ENCODE measurements at places on chromosomes 4 and X.

DNA sequence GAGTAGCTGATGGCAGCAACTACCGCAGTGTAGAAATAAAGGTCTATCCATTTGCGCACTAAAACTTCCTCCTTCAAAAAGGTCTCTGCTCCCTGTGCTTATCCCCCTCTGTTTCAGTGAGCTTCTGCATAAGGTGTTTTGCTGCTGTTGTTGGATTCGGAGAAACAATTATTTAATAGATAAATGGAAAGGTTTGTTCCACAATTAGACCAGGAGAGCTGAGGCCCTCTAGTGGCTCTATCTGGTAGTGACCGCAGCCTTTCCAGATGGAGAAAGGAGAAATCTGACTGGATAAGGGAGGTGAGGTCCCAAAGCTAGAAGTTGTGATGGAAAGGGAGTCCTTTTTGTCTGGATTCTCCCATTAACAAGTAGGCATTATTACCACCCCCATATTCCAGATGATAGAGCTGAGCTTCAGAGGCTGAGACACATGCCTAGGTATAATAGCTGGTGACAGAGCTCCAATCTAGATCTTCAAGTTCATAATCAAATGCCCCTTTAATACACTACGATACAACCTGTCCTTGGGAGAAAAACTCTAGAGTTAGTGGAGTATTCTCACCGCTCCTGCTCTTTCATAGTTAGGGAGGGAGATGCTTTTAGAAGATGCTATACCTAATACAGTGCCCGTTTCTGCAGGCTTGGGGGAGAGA, 5.1 kb upstream of the GABRQ start:
- H3K27me3 ChIP-seq = no peaks in the 10 kb centered on the region
- no peak overlapping the region for H3K27ac ChIP-seq
- H3K36me3 ChIP-seq = no peaks in the 10 kb centered on the region
- no peak overlapping the region for H3K4me3 ChIP-seq

DNA sequence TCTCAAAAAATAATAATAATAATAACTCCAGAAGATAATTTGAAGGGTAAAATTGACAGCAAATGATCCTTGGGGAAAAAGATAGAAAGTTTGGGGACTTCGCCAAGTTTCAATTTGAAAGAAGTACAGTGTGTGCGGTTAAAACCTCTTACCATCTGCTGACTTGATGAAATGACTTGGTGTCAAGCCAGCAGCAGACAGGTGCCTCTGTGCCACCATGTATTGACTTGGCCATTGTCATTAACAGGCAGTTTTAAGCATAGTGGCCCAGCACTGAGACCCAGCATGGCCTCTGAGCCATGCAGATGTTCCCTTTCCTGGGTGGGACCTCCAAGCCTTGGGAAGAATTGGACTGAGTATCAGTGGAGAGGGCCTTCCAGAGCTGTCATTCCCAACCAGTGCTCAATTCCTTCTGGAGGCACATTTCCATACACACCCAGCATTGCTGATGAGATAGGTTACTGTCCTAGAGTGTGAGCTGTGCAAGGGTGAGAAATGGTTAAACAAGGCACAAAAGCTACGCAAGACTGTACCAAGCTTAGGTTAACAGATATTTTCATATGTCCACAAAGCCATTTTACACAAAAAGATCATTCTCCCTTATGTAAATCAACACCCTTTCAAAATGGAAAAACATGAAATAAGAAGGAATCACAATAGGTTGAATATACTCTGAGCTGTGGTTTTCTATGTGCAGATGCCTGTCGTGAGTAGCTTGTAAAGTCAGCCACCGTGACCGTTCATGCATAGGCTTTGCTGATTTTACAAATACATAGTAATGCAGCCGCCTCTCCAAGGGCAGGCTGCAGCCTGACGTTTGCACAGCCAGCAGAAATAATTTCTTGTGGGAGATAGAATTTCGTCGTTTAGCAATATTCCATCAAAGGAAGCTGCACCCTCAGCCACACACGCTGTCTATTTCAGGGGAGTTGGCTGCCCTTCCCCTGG, 59.4 kb upstream of the FBXW7 start:
- H3K27ac ChIP-seq = no peak overlapping the region
- no peaks in the 10 kb centered on the region for H3K27me3 ChIP-seq
- no peak overlapping the region for H3K4me3 ChIP-seq
- H3K36me3 ChIP-seq = no peaks in the 10 kb centered on the region
- no peak for DNase-seq

- H3K36me3 ChIP-seq = no peaks in the 10 kb centered on the region
- H3K4me1 ChIP-seq = no peaks in the 10 kb centered on the region
- no peak overlapping the region for H3K4me3 ChIP-seq
- H3K27ac ChIP-seq = no peak overlapping the region
- no peak for DNase-seq
- H3K27me3 ChIP-seq = no peaks in the 10 kb centered on the region
Measured at GRCh38 chrX:151984328-151984727, 9.9 kb upstream of the GABRE start.

- H3K27ac ChIP-seq = no peak overlapping the region
- H3K4me3 ChIP-seq = no peak overlapping the region
- H3K36me3 ChIP-seq = no peaks in the 10 kb centered on the region
- H3K4me1 ChIP-seq = no peaks in the 10 kb centered on the region
- no peak for DNase-seq
Measured at GRCh38 chr4:35562861-35563260, 681.5 kb downstream of the ARAP2 start.

DNA sequence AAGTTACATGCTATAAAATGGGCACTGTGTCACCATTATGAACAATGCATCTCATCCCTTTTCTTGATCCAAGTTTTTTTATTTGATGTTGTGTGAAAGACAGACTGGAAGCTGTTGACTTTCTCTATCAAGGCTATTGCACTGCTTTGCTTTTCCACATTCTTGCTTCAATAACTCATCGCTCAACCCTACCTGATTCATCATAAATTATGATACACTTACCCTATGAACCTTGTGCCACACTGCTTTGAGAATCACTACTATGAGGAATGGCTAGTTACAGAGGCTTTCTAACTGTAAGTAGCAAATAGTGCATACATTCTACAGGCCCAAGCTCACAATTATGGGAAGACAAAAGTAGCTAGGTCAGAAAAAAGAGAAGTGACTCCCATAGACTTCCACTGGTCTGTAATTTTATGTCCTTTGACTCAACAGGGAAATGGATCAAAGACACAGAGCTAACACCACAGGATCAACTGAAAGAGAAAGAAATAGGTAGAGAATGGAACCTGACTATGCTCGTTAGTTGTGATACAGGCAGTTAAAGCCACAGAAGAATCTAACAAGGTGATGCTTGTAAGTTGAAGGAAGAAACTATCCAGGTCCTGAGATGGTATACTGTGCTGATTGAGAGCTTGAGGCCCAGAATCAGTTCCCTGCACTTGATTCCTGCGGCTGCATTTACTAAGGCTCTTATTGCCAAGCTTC, 163.5 kb downstream of the PPP3CA start:
- peaks cover 7% of the 10 kb centered on the region for H3K4me1 ChIP-seq
- H3K36me3 ChIP-seq = peaks cover 5% of the 10 kb centered on the region
- no peaks in the 10 kb centered on the region for H3K27me3 ChIP-seq
- DNase-seq = no peak
- no peak overlapping the region for H3K27ac ChIP-seq
- no peak overlapping the region for H3K4me3 ChIP-seq

GRCh38 chrX:154059231-154059630, 38.3 kb downstream of the MECP2 start:
- no peak overlapping the region for H3K4me3 ChIP-seq
- H3K27me3 ChIP-seq = no peaks in the 10 kb centered on the region
- DNase-seq = no peak
- H3K4me1 ChIP-seq = peaks cover 43% of the 10 kb centered on the region
- H3K27ac ChIP-seq = no peak overlapping the region

DNA sequence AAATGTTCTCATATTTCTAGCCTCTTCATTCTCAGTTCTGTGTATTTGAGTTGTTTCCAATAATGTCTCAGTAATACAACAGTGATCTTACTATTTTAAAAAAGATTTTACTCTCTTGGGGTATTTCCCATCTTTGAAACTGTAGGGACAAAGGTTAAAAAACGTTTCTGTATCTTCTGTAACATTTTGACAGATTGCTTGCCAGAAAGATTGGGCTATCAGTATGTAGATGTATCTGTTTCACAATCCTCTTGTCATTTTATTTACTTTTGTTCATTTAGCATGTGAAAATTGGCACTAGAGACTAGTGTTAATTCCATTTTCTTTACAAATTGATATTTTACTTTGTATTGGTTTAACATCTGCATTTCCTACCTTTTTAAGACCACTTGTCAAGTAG, 6.2 kb upstream of the CXCL9 start:
- no peak overlapping the region for H3K4me3 ChIP-seq
- H3K27me3 ChIP-seq = peaks cover 3% of the 10 kb centered on the region
- no peak for DNase-seq
- H3K27ac ChIP-seq = no peak overlapping the region
- no peaks in the 10 kb centered on the region for H3K4me1 ChIP-seq
- no peaks in the 10 kb centered on the region for H3K36me3 ChIP-seq

DNA sequence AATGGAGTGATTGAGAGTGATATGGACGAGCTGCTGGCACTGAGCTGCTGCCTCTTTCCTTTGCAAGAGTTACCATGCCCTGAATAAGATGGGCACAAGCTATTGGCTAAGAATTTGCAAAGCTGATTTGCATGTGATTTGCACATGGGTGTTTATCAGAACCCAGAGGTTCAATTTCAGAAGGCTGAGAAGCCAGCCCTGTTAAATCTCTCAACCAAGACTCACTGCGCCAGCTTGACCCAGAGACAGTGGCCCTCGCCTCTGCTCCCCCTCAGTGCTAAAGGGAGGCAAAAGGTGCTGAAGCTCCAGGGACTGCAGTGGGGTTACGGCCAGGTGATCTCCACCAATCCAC, 701 bp downstream of the ARHGAP4 start:
- peaks cover 80% of the 10 kb centered on the region for H3K4me1 ChIP-seq
- H3K36me3 ChIP-seq = peaks cover 3% of the 10 kb centered on the region
- peak overlapping the region; percentile 85 for H3K4me3 ChIP-seq
- H3K27me3 ChIP-seq = no peaks in the 10 kb centered on the region

- no peaks in the 10 kb centered on the region for H3K27me3 ChIP-seq
- H3K4me1 ChIP-seq = peaks cover 31% of the 10 kb centered on the region
- DNase-seq = no peak
- H3K36me3 ChIP-seq = no peaks in the 10 kb centered on the region
Measured at GRCh38 chrX:150482537-150483206, 85.7 kb upstream of the MTM1 start.

DNA sequence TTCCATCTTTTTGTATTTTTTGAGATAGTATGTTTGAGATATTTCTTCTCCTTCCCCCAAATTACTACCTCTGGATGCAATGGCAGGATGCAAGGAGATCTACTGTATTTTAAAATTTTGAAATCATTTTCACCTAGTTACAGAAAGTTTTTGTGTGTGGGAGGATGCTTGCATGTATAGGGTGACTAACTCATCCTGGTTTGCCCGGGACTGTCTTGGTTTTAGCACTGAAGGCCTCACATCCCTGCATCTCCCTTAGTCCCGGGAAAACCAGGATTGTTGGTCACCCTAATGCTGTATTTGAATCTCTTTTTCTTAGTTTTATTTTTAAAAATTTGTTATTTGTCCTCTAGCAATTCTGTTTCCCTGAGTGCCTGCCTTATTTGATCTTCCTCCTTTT, 12.1 kb downstream of the SUPT20HL2 start:
- peaks cover 2% of the 10 kb centered on the region for H3K27me3 ChIP-seq
- no peak for DNase-seq
- no peaks in the 10 kb centered on the region for H3K4me1 ChIP-seq
- H3K4me3 ChIP-seq = no peak overlapping the region
- no peaks in the 10 kb centered on the region for H3K36me3 ChIP-seq

DNA sequence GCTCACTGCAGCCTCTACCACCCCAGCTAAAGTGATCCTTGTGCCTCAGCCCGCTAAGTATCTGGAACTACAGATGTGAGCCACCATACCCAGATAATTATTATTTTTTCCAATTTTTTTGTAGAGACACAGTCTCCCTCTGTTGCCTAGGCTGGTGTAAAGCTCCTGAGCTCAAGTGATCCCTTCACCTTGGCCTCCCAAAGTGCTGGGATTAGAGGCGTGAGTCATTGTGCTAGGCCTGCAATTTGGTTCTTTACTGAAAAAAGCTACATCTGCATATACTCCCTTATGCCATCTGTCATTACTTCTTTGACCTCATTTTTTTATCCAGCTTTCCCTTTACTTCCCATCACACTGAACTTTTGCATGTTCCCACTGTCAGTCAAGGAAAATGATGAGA, 2012.4 kb upstream of the IGFBP7 start:
- H3K4me1 ChIP-seq = no peaks in the 10 kb centered on the region
- no peak overlapping the region for H3K4me3 ChIP-seq
- DNase-seq = no peak
- H3K27ac ChIP-seq = no peak overlapping the region
- H3K27me3 ChIP-seq = no peaks in the 10 kb centered on the region

- DNase-seq = no peak
- H3K4me1 ChIP-seq = no peaks in the 10 kb centered on the region
- no peak overlapping the region for H3K4me3 ChIP-seq
- H3K27ac ChIP-seq = no peak overlapping the region
- H3K36me3 ChIP-seq = peaks cover 77% of the 10 kb centered on the region
- H3K27me3 ChIP-seq = no peaks in the 10 kb centered on the region
Measured at GRCh38 chr4:3523628-3524221, 8.5 kb downstream of the LRPAP1 start.

GRCh38 chrX:134551376-134552048, 91.5 kb downstream of the HPRT1 start:
- H3K36me3 ChIP-seq = no peaks in the 10 kb centered on the region
- H3K4me1 ChIP-seq = peaks cover 28% of the 10 kb centered on the region
- H3K27ac ChIP-seq = no peak overlapping the region
- no peak for DNase-seq
- H3K27me3 ChIP-seq = peaks cover 28% of the 10 kb centered on the region

GRCh38 chr4:56940971-56941370, 33.3 kb downstream of the REST start:
- H3K27me3 ChIP-seq = no peaks in the 10 kb centered on the region
- H3K4me3 ChIP-seq = no peak overlapping the region
- H3K36me3 ChIP-seq = peaks cover 18% of the 10 kb centered on the region

DNA sequence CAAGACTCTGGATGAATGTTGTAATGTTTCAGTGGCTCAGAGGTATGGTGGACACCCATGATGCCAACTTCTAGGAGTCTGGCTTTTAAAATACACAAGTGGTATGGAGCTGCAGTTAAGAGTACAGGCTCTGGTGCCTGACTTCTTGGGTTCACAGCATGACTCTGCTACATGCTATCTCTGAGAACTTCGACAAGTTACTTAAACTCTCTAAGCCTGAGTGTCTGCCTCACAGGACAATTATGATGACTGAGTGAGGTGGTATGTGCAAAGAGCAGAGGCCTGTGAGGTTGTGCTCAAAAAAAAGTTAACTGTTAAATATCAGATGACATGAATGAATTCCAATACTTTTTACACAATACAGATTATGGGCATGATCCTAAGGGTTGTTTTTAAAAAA, 90.9 kb upstream of the SRD5A3 start:
- H3K27ac ChIP-seq = no peak overlapping the region
- DNase-seq = no peak
- no peaks in the 10 kb centered on the region for H3K27me3 ChIP-seq

DNA sequence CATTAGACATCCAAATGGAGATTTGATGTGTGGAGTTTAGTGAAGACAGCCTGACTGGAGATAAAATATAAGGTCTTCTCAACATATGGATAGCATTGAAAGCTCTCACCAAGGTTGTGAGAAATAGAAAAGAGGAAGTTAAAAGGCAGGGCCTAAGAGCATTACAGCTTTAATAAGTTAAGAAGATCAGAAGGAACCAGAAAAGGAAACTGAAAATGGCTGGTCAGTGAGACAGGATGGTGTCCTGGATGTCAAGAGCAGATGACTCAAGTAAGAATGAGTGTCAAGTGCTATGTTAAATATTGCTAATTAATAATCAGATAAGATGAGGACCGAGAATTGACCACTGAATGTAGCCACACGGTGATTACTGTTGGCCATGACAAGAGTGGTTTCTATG, 642.9 kb downstream of the STPG2 start:
- H3K4me1 ChIP-seq = no peaks in the 10 kb centered on the region
- H3K4me3 ChIP-seq = no peak overlapping the region
- no peak for DNase-seq
- no peaks in the 10 kb centered on the region for H3K27me3 ChIP-seq
- no peak overlapping the region for H3K27ac ChIP-seq

All from CD4-positive, CD25-positive, alpha-beta regulatory T cell (primary cell).